ENCODE measurements at places on chromosomes 12 and 14. TPM values are rescaled to one million over a fixed set of nuclear protein-coding genes. Genes with fewer than 3 reads are reported as not detected.

Gene RTL1
- total RNA-seq, result 0.32 TPM

Gene ASCL1
- total RNA-seq, result not detected

Gene KRT74
- total RNA-seq, result not detected

Gene TAS2R50
- not detected for total RNA-seq

Gene PCED1B
- total RNA-seq, result 46.9 TPM

Gene CD163L1
- total RNA-seq, result 0.53 TPM

Gene RNASE7
- not detected for total RNA-seq

Gene ACVR1B
- total RNA-seq, result 16.6 TPM

Gene C14orf132
- 3.8 TPM for total RNA-seq

Gene HOXC10
- total RNA-seq, result 2.6 TPM

Gene DHRS2
- total RNA-seq, result 5.7 TPM

Gene NFATC4
- total RNA-seq, result 0.67 TPM

Gene ABCC9
- not detected for total RNA-seq

Gene RPGRIP1
- 0.23 TPM for total RNA-seq

Gene ZDHHC22
- total RNA-seq, result 0.11 TPM

Gene PLA2G1B
- not detected for total RNA-seq
